ENCODE measurements at places on chromosomes 12 and 14. TPM values are rescaled to one million over a fixed set of nuclear protein-coding genes. Genes with fewer than 3 reads are reported as not detected.

- peak; percentile 12 for DNase-seq
Observed at GRCh38 chr12:56709759-56710376, 15.2 kb downstream of the NACA start.

GRCh38 chr12:64526859-64527258, 74.9 kb downstream of the TBK1 start:
- DNase-seq: no peak

DNA sequence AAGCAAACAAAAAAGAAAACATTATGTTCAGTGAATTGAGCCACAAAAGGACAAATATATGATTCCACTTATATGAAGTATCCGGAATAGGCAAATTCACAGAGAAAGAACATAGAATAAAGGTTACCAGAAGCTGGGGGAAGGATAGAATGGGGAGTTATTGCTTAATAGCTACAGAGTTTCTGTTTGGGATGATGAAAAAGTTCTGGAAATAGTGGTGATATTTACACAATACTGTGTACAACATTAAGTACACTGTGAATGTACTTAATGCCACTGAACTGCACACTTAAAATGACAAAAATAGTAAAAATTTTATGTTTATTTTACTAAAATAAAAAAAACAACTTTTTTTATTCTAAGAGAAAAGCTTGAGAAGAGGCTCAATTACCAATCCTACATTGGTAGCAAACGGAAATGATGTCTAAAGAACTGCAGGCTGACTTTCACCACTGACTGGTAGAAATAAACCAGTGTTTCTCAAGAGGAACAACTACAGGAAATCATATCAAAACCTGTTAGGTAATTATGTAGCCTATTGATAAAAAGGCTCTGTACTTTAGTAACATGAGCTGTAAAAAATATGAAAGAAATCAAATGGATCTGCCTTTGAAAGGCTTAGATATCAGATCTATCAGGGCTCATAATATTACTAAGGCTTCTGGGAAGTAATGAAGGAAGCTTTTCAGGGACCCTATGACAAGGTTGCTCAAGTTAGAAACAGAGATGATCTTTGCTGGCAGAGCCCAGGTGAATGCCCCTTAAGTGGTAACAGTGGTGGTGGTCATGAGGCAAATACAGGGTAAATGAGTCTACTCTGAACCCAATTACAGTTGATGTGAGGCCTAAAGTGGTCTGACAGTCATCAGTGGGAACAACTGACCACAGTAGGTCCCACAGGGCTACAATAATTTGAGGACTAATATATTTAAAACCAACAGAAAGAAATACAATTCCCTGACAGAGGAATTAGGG, 41.3 kb downstream of the BAZ1A start:
- no peak for DNase-seq

DNA sequence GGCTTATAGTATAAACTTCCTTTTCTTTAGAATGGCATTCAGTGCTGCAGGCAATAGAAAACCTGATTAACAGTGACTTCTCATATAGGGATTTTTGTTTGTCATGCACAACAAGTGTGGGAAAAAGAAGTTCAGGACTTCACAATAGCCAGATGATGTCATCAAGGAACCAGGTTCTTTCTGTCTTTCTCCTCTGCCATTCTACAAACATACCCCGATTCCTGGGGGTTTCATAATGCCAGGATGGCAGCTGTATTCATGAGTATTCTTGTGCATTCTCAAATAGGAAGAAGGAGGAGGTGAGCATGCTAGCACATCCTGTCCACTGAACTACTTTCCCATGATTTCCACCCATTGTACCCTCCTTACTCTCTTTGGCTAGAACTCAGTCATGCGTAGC, 182.7 kb upstream of the EEA1 start:
- DNase-seq: no peak

GRCh38 chr14:33386781-33387180, 448.1 kb downstream of the NPAS3 start:
- DNase-seq: no peak

- DNase-seq: no peak
Observed at GRCh38 chr12:49671031-49671765, 36.0 kb downstream of the FMNL3 start.

DNA sequence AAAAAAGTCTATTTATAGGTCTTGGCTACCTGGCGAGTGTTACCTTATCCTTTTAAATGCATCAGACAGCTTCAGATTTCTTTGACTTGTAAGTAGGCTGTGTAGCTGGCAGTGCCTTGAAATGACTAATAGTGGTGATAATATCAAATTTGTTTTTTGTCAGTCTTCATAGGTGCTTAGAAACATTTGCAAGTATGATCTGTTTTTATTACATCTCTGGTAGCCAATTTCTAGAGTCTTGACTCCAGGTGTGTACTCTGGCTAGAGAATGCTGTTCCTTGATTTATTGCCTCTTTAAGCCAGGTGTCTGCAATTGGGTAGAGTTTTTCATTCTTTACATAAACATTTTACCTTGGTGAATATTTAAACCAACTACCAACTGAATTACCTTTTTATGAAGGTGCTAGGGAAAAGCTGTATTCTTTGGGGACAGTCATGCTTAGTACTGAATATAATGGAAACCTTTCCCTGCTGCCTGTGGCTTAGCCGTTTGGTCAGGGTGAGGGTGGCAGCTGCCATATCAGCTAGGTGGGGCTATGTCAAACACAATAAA, 32.6 kb downstream of the MLXIP start:
- DNase-seq: no peak

DNA sequence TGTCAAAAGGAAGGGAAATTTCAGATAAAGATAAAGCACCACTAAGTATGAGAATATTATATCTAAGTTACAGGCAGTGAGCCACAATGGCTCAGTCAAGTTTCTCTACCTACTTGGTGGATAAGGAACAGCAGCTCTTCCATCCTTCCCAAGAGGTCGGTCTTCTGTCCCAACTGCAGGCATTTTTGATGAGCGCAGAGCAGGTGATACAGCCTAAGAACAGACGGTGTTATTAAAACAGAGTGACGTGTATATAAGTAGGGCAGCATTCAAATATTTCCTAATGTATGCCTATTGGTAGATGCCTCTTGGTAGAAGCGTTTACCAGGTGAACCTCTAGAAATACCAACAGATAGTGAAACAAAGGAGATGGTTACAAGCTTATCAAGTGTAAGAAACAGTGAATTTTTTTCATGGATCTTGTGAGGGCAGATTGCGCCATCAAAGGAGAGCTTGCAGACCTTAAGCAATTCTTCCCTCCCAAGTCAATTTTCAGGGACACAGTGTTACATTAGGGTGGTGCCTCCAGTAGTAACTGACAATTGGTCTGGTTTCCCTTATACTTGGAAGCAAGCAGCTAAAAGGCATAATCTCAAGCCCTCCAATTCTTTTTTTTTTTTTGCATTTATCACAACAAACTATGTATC, 274.5 kb downstream of the MED13L start:
- DNase-seq: no peak

The ARPC3 gene
- 378 TPM for total RNA-seq

The PRR13 gene
- total RNA-seq: 120 TPM

The SLC25A47 gene
- not detected for total RNA-seq
